ENCODE measurements at places on chromosomes 5 and 9. TPM values are rescaled to one million over a fixed set of nuclear protein-coding genes. Genes with fewer than 3 reads are reported as not detected.

DNA sequence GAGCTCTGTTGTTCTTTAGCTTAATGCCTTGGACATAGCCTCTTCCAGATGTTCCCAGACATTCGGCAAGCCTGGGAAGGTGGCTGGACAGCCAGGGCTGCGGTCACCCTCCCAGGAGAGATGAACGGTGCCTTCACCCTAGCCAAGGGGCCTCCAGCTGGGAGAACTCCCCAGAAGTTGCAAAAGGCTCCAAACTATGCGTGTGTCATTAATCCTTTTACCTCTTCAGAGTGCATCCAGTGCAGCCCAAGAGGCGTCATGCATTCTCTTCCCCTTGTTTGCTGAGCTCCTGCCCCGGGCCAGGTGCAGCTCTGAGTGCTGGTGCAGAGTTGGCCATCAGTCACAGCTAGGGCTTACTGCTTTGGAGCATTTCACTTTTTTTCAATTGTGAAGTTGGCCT is 22.8 kb downstream of the HMCN2 start:
- no peaks in the 10 kb centered on the region for H3K36me3 ChIP-seq
- peaks cover 26% of the 10 kb centered on the region for H3K27me3 ChIP-seq
- H3K4me3 ChIP-seq: no peak overlapping the region
- peaks cover 53% of the 10 kb centered on the region for H3K4me1 ChIP-seq

- H3K4me3 ChIP-seq: no peak overlapping the region
- peaks cover 6% of the 10 kb centered on the region for H3K4me1 ChIP-seq
- no peaks in the 10 kb centered on the region for H3K36me3 ChIP-seq
- H3K27me3 ChIP-seq: no peaks in the 10 kb centered on the region
Measured at GRCh38 chr5:134125039-134126015, 10.8 kb downstream of the TCF7 start.

GRCh38 chr9:72952381-72952690 is 517 bp downstream of the ALDH1A1 start:
- H3K4me3 ChIP-seq: peak overlapping the region; percentile 39
- peaks cover 5% of the 10 kb centered on the region for H3K27me3 ChIP-seq
- H3K36me3 ChIP-seq: no peaks in the 10 kb centered on the region
- no peak for DNase-seq
- H3K4me1 ChIP-seq: peaks cover 16% of the 10 kb centered on the region
- peak overlapping the region; percentile 41 for H3K27ac ChIP-seq

DNA sequence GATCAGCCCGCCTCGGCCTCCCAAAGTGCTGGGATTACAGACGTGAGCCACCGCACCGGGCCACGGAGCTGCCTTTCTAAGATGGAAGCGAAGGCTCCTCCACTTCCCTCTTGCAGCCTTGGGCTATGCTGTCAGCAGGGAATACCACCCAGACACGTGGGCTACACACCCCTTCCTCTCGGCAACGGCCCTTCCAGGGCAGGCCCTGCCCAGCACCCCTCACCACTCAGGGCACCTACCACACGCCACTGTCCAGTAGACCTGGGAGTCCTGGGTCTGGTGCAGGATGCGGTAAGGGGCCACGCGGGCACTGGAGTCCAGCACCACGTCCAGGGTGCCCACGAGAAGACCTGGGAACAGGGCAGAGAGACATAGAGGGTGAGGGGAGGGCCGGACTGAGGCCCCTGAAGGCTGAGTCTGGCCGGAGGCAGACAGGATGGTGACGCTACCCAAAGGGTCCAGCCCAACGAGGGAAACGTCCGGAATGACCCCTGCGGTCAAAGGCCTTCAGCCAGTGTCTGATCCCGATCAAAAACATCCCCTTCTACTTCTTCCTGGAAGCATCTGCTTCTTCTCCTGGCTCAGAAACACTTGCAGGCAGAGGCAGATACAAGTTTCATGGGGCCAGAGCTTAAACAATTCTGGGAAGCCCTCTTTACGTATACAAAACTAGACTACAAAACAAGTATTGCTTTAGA is 3.1 kb downstream of the TBC1D9B start:
- H3K4me1 ChIP-seq: peaks cover 7% of the 10 kb centered on the region
- H3K27ac ChIP-seq: no peak overlapping the region
- H3K4me3 ChIP-seq: no peak overlapping the region
- peaks cover 13% of the 10 kb centered on the region for H3K36me3 ChIP-seq
- DNase-seq: no peak

- DNase-seq: no peak
- peak overlapping the region; percentile 74 for H3K4me3 ChIP-seq
- H3K27me3 ChIP-seq: peaks cover 7% of the 10 kb centered on the region
- peaks cover 9% of the 10 kb centered on the region for H3K36me3 ChIP-seq
- peak overlapping the region; percentile 76 for H3K27ac ChIP-seq
Measured at GRCh38 chr5:150801117-150801927, 22.8 kb downstream of the SMIM3 start.

GRCh38 chr9:93028448-93029006 is 30.0 kb upstream of the SUSD3 start:
- H3K4me3 ChIP-seq: no peak overlapping the region
- DNase-seq: no peak
- peaks cover 7% of the 10 kb centered on the region for H3K36me3 ChIP-seq
- peaks cover 6% of the 10 kb centered on the region for H3K4me1 ChIP-seq

GRCh38 chr5:151496041-151496484 is 48.7 kb downstream of the SLC36A1 start:
- DNase-seq: no peak
- H3K27ac ChIP-seq: peak overlapping the region; percentile 79
- peak overlapping the region; percentile 50 for H3K4me3 ChIP-seq
- H3K36me3 ChIP-seq: peaks cover 5% of the 10 kb centered on the region
- no peaks in the 10 kb centered on the region for H3K27me3 ChIP-seq
- peaks cover 28% of the 10 kb centered on the region for H3K4me1 ChIP-seq

DNA sequence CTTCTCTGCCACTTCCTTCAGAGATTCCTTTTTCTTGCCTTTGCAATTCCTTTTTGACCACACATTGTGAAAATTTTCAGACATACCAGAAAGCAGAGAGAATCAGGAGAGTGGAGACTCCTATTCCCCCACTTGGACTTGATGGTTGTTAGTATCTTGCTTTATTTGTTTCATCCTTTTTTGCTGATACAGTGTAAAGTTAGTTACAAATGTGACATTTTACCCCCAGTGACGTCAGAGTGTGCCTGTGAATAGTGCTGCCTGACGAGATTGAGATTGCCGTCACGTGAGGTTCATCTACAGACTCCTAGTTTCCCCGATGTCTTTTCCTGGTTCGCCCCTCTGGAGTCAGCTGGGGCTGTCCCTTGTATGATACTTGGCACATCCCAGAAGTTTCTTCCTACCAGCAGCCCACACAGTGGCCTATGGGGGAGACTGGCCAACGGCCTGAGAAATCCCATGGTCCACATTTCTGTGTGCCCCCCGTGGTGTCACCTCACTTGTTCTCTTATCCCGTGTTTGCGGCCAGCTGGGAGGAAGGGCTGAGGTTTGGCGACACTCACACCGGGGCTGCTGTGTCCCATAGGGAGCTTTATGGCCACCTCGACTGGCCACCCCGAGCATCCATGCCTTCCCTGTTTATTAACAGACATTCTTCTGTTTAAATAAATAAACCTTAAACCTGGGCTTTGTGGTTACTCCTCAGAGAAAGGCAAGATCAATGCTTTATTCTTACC is 48.2 kb upstream of the CACNA1B start:
- no peak for DNase-seq
- H3K27ac ChIP-seq: no peak overlapping the region
- no peaks in the 10 kb centered on the region for H3K4me1 ChIP-seq
- peaks cover 49% of the 10 kb centered on the region for H3K36me3 ChIP-seq
- no peak overlapping the region for H3K4me3 ChIP-seq
- no peaks in the 10 kb centered on the region for H3K27me3 ChIP-seq

- H3K4me3 ChIP-seq: peak overlapping the region; percentile 84
- peaks cover 33% of the 10 kb centered on the region for H3K4me1 ChIP-seq
- H3K27ac ChIP-seq: peak overlapping the region; percentile 85
- peaks cover 2% of the 10 kb centered on the region for H3K36me3 ChIP-seq
Measured at GRCh38 chr5:180070756-180071530, 616 bp downstream of the RNF130 start.

DNA sequence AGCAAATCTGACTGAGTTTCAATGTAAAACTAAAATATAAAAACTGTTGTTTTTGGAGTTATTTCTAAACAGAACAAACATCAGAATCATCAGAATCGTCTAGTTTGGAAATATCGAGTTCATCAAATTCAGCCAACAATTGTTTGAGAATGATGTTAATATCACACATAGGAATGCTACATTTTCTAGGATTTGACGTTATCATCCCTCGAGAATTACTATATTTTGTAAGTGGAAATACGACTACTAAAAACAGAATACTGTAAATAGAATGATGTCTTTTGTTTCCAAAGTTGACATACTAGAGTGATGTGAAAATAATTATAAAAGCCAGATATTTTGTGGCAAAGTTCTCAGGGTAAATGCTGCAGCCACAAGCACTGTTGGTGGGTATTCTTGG is 805.9 kb downstream of the TLE1 start:
- H3K4me3 ChIP-seq: no peak overlapping the region
- no peaks in the 10 kb centered on the region for H3K36me3 ChIP-seq
- H3K27ac ChIP-seq: no peak overlapping the region

- H3K27me3 ChIP-seq: no peaks in the 10 kb centered on the region
- no peaks in the 10 kb centered on the region for H3K4me1 ChIP-seq
- H3K4me3 ChIP-seq: no peak overlapping the region
- DNase-seq: no peak
- H3K27ac ChIP-seq: no peak overlapping the region
Measured at GRCh38 chr9:72349240-72349639, 15.8 kb downstream of the ZFAND5 start.

DNA sequence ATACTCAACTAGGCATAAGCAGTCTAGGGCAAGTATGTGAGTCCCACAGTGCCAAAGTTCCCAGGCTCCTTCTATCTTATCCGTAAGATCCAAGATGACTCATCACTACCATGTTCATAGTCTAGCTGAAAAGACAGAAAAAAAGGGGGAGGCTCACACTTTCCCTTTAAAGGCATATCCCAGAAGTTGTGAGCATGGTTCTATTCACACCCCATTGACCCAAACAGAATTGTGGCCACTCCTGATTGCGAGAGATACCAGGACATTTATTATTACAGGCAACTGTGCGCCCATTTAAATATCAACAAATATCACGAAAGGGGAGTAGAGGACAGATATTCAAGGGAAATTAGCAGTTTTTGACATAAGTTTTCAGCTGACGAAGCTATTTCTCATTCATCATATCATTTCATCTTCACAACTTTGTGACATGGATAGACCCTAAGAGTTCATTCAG is 8.1 kb upstream of the PFDN1 start:
- H3K27me3 ChIP-seq: no peaks in the 10 kb centered on the region
- H3K27ac ChIP-seq: no peak overlapping the region
- H3K4me1 ChIP-seq: no peaks in the 10 kb centered on the region
- no peaks in the 10 kb centered on the region for H3K36me3 ChIP-seq

- H3K4me1 ChIP-seq: peaks cover 18% of the 10 kb centered on the region
- no peak for DNase-seq
- no peaks in the 10 kb centered on the region for H3K27me3 ChIP-seq
- H3K36me3 ChIP-seq: peaks cover 6% of the 10 kb centered on the region
- H3K27ac ChIP-seq: no peak overlapping the region
Measured at GRCh38 chr9:69086312-69086711, 50.8 kb downstream of the FXN start.

GRCh38 chr5:168747987-168748777 is 169.0 kb upstream of the PANK3 start:
- peaks cover 52% of the 10 kb centered on the region for H3K36me3 ChIP-seq
- H3K27me3 ChIP-seq: peaks cover 29% of the 10 kb centered on the region

DNA sequence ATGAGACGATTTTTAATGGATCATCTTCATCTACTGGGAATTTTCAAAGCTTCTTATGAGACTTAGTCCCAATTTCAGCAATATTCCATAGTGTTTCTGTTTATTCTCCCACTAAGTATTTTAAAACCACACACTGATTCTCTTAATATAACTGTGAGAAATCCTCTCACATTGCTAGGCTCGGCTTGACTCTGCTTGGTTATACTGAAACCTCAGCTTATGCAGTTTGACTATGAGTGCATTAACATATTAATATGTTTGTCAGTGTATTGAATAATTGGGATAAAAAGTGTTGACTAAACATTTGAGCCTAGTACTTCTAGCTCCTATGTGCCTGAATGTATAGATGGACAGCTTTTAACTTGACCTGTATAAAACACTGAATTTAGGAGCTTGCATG is 298.5 kb upstream of the IZUMO3 start:
- H3K27ac ChIP-seq: no peak overlapping the region
- H3K36me3 ChIP-seq: no peaks in the 10 kb centered on the region
- no peak overlapping the region for H3K4me3 ChIP-seq

DNA sequence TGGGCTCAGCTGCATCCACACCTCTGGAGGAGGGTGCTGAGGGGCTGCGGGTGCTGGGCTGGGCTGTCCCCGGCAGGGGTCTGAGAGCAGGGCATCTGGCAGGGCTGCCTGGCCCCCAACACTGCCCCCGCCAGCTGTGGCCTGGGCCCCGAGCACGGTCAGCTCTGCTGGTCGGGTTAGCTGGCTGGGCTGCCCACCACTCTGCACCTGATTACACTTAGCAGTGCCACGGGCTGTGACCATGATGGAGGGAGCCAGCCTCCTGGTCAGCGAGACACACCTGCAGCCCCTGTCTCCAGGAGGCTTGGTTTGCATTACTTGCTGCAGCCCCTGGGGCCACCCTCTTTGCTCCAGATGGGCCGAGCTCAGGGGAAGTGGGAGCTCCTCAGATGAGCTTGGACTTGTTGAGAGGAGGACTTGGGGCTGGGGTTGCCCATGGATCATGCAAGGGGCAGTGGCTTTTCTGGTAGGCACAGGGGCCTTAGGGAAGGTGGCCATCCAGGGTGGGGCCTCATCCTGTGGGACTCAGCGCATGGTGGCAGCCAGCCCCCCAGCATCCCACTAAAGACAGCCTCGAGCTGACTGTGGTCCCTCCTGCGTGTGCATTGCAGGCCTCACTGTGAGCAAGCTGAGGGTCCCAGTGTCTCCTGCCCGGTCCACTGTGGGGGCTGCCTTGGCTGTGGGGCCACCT is 132.0 kb upstream of the FAM120A start:
- H3K27ac ChIP-seq: no peak overlapping the region
- H3K36me3 ChIP-seq: no peaks in the 10 kb centered on the region
- no peak overlapping the region for H3K4me3 ChIP-seq

DNA sequence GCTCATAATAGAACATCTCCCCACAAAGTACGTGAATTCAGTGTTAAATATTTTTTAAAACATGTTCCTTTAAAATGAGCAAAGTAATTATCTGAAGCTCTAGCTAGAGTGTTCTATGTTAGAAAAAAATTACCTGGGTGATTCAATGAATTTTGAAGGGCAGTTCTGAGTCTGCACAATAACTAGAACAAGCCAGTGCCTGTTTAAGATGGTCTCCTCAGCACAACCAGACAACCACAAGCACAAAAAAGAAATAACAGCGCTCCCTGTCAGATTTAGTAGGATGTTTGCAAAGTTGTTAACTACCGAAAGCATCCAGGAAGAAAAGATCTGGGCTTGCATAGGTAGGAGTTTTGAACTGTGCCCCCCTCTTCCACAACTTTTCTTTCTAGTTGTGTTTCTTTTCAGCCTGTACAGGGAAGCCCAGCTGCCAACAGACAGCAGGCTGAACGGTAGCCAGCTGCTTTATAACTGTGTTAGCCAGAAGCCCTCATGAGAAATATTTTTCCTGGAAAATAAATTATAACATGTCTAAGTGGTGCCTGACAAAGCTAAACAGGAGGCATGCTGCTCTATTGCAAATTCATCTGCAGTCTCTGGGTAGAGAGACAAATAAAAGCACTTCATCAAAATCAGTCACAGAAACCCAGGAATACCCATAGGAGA is 1026.9 kb downstream of the MAT2B start:
- H3K27me3 ChIP-seq: no peaks in the 10 kb centered on the region
- peak overlapping the region; percentile 37 for H3K27ac ChIP-seq
- H3K4me3 ChIP-seq: no peak overlapping the region
- no peak for DNase-seq
- peaks cover 18% of the 10 kb centered on the region for H3K4me1 ChIP-seq

PRR7 gene
- 5.9 TPM for total RNA-seq

CDH6 gene
- 0.47 TPM for total RNA-seq

SOHLH1 gene
- not detected for total RNA-seq

All from mesothelial cell of epicardium (in vitro differentiated cells).